ENCODE measurements at places on chromosomes 7 and 10.

DNA sequence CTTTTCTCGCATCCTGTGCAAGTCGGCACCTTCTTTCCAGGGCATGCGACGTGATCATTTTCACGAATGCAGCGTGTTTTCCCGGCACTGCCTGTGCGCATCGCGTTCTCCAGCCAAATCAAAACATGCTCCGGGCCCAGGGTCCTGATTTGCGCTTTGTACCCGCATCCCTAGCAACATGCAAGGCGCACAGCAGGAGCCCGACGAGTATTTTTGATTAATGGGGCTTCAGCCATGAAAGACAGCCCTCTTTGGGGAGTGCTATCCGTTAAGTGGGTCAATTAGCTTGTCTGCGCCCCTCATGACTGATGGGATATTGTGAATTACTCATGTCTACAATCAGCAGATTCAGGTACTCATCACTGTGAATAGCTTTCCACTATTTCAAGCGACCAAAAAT, 243.3 kb upstream of the RNF32 start:
- DNase-seq, result no peak

DNA sequence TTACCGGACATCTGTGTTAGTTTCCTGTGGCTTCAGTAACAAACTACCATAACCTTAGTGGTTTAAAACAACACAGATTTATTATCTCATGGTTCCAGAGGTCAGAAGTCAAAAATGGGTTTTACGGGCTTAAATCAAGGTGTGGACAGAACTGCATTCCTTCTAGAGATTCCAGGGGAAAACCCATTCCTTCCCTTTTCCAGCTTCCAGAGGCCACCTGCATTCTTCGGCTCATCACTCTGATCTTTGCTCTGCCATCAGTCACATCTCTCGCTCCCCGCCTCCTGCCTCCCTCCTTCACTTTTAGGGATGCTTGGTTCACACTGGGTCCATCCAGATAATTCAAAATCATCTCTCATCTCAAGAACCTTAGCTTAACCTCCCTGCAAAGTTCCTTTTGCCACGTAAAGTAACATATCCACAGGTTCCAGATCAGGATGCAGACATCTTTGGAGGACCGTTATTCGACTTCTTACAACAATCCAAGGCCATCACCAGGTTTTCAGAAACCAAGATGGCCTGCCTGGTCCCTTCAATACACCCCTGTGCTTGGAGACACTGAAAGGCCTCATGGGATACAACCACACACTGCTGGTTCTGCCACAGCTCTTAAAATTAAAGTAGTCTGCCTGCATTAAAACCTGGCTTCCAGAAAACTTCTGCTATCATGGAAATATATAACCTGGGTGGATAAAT, 225.9 kb upstream of the MYO3A start:
- DNase-seq, result no peak

GRCh38 chr7:66188645-66189044, 16.5 kb upstream of the TPST1 start:
- DNase-seq, result no peak

DNA sequence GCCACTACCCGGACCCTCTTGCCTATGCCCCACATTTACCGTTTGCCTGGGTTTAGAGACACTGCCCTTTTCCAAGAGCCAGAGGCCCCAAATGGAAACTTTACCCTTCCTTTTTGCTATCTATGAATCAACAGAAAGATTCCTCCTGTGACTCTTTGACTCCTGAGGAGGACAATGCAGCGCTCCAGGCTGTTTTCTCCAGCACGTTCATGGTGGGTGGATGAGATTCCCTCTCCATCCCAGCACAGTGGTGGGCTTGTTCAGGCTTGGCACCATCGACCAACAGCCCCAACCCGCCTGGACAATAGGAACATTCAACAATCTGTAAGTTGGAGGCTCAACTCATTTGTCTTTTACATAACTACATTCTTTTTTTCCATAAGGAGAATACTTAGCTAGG, 55.9 kb downstream of the DLD start:
- no peak for DNase-seq

DNA sequence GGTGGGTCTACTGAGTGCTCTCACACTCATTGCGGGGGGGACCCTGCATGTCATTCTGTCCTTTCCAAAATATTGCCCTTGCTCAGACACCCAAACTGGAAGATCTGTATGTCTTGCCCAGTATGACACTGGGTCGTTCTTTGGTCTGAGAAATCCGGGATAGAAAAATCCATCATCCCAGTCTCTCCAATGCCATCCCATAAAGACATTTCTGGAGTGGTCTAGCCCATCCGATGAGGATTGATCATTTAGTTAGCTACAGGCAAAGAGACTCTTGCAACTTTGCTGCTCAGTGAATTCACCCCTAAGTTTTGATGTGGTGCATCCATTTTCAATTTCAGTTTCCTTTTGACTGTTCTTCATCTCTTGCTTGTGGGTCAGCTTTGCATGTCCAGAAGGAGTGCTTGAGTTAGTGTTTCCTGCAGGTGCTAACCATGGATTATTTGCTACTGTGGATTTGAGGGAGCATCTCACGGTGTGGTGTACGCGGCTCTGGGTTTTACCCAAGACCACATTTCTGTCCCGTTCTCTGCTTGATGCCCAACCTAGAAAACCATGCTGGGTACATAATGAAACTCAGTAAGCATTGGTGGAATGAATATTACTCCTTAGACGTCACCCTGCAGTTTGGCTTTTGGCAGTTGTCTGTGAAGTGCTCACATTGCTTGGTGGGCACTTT, 247.0 kb upstream of the MKI67 start:
- no peak for DNase-seq

GRCh38 chr10:21388589-21388988, 136.9 kb downstream of the SKIDA1 start:
- DNase-seq, result no peak

All from mesenteric fat pad (tissue), 1 donor.